CD4-positive, alpha-beta T cell treated with Interleukin-6 for 4 hours (primary cell): ENCODE measurements at places on chromosomes 6 and 20.

DNA sequence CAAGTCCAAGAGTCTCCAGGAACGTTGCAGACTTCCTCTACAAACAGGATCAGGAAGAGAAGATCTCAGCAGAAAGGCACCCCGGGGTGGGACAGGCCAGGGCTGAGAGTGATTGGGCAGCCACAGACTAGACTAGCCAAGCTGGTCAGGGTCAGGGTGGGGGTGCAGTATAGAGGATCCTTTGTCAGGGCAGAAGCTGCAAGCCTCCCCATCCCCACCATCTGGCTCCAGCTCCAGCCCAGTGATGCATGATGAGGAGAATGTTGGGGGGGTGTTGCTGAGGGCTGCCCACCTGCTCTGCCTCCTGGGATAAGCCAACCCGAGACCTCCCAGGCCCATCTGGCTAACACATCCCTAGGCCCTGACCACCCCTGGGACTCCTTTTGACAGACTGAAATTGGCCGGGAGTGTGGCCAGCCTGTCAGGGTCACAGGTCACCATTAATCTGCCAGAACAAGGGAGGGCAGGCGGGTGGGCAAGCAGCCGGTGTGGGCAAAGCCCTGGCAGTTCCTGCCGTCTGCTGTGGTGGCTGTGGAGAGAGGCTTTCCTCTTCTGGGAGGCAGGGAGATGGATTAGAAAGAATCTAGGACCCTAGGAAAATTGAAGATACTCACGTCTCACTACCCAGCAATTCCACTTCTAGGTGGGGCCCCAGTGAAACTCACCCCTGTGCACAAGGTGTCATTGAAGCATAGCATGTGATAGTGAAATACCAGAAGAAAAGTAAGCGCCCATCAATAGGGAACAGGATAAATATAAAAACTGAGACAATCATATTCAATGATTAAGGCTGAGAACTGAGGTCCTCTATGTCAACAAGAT, 22.1 kb upstream of the SNTA1 start:
- DNase-seq = no peak

DNA sequence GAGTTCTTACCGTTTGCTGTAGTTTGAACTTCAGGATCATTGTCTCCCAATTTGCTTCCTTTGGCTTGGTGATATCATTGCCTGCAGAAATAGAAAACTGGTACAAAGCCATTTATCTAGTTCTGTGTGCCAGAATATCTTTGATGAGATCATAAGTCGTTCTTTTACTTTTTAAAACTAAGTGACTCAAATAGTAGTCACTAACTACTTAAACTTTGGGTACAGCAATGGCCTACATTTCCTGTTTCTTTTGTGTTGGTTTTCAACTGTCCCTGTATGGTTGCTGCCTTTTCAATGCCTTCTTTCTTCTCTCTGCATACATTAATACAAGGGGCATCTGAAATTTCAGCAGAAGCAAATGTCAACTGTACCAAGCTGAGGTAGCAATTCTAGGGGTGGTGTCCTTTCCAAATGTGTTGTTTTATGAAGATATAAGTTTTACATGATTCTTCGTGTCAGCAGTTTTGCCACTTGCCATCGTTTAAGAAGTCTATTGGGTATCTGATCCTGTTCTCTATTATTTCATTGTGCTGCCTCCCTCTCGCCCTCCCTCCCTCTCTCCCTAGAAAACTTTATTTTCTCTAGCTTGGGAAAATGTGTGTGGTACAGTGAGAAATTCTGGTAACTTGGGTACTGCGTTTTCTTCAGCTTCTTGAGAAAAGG, 238.5 kb downstream of the FARS2 start:
- DNase-seq = no peak

DNA sequence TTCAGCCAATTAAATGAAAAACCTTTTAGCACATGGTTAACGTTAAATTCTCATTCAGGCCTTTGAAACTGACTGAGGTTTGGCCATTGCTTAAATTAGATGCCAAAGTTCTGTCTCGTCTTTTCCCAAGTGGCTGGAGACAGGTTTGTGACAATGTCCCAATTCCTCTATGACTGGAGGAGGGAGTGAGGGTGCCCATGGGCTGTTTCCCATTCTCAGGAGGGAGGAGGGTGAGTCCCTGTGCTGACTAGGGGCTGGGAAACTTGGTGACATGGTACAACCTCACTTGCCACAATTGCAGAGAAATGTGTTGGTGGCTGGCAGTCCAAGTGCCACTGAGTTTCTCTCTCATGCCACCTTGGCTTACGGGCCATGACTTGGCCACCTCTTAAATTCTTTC, 63.9 kb upstream of the ENPP5 start:
- no peak for DNase-seq

GRCh38 chr20:47055699-47056369, 161.2 kb downstream of the EYA2 start:
- DNase-seq = no peak

- DNase-seq = no peak
Measured at GRCh38 chr6:109257494-109257893, 124.8 kb downstream of the CD164 start.

DNA sequence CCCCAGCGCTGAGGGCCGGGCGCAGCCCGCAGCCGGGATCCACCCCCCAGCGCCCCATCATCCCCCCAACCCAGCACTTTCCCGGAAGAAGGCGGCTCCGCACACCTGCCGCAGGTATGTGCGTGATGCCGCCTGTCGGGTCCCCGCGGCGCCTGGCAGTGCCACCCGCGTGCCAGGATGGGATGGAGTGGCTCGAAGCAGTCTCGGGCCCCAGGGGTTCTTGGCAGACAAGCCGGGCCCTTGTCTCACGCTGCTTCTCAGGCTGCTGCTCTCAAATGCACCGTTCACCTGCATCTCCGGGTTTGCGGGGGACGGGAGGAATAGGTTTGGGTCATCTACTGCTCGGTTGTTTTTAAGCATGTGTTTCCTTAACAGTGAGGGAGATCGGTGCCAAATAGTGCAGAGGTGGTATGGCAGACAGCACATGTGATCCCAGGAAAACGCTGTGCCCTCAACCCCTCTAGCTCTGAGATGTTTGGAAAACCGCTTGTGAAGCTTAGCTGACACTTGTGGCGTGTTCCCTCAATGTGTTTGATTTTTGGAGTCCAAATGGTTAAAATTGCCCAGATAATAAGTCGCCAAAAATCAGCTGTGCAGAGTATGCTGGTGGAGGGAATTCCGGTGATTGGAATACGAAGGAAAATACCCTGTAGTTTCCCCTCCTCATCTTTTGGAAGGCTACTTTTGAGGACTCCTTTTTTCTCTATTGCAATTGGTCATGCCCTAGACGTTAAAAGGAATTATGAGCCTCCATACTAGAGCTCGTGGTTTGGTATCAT, 926 bp downstream of the MYLIP start:
- no peak for DNase-seq

DNA sequence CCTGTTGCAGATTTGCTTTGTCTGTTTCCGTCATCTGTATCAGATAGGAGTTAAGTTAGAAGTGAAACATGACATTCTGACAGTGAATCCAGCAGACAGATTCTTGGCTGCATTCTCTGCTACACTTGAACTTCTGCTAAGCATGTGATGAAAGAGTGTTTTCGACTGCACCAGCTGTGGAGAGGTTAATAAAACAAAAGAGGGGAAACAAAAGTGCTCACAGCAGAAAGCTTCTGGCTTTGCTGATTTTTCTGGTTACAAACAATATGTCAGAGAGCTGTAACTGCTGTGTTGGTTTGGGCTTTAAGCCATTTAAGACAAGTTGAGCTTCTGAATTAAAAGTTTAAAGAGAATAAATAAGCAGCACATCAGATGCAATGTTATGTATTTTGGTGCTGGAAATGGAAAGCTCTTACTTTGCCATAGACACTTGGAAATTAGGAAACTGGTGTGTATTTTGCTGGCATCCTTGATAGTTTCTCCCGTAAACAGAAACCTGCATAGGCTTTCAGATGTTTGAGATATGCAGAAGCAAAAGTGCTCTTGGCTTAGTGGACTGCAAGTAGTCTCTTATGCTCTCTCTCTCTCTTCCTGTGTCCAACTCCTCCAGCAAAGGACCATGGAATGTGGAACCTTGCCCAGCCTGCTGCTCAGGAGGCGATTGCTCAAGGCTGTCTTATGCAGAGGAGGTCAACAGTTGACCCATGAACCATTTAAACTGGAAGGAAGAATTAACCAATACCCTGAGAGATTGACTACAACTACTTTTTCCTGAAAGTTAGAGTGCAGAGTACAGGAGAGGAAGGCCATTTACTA, 104.9 kb downstream of the RPS12 start:
- no peak for DNase-seq

DNA sequence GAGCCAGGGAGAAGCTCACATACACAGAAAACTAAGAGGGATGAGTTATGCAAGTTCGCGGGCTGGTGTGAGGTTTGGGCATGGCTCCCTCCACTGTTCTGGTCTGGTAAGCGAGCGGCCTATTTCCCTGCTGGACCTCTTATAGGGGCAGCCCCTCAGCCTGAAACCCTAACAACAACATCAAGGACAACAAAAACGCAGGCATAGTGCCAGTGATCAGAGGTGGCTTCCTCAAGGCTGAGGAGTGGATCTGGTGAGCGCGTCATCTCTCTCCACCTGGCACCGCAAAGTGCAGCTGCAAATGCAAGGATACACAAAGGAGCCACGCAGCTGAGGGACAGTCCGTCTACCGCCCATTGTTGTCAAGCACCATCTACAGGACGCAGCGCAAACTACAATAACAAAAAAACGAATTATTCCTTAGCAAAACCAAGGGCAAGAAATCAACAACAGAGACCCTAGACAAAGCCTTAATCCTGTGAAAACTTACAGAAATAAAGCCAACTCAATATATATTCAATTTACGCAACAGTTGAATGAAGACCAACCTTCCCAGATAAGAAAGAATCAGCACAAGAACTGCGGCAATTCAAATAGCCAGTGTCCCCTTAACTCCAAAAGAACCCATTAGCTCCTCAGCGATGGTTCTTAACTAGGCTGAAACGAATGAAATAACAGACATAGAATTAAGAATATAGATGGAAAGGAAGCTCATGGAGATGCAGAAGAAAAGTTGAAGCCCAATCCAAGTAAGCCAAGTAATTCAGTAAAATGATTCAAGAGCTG, 9.2 kb upstream of the DEFB110 start:
- DNase-seq = no peak
